ENCODE measurements at places on chromosomes 11 and 22. TPM values are rescaled to one million over a fixed set of nuclear protein-coding genes. Genes with fewer than 3 reads are reported as not detected.

GAL gene
- 3.1 TPM for polyA plus RNA-seq

UPK2 gene
- 0.25 TPM for polyA plus RNA-seq

GPR83 gene
- not detected for polyA plus RNA-seq

CDCA5 gene
- 43.4 TPM for polyA plus RNA-seq

GGTLC2 gene
- polyA plus RNA-seq = not detected

APOBEC3B gene
- polyA plus RNA-seq = 3.4 TPM

CXCR5 gene
- not detected for polyA plus RNA-seq

SMARCB1 gene
- 121 TPM for polyA plus RNA-seq

OR8G5 gene
- polyA plus RNA-seq = not detected

CATSPER1 gene
- not detected for polyA plus RNA-seq

MFNG gene
- polyA plus RNA-seq = 5.7 TPM

DNA sequence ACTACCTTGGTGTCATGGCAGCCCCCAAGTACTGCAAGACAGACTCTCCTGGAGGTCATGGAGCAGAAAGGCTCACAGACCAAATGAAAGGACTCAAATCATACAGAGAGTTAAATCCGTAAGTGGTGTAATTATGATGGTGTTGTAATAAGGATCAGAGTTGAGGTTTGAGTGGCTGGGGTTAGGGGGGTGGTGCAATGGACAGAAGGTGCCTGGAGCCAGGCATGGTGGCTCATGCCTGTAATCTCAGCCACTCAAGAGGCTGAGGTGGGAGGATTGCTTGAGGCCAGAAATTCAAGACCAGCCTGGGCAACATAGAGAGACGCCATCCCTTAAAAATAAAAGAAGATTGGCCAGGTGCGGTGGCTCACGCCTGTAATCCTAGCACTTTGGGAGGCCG is 18.7 kb downstream of the ART5 start:
- no peak for DNase-seq

GRCh38 chr22:50063589-50064393 is 5.7 kb upstream of the TTLL8 start:
- DNase-seq = no peak

GRCh38 chr11:95358511-95359340 is 127.7 kb upstream of the SESN3 start:
- no peak for DNase-seq

- DNase-seq = no peak
These were observed 35.8 kb downstream of the GRIK4 start for GRCh38 chr11:120547316-120547715.

GRCh38 chr11:24238771-24239645 is 257.8 kb upstream of the LUZP2 start:
- peak; percentile 84 for DNase-seq

GRCh38 chr11:67435727-67436458 is 1.6 kb downstream of the PTPRCAP start:
- no peak for DNase-seq

DNA sequence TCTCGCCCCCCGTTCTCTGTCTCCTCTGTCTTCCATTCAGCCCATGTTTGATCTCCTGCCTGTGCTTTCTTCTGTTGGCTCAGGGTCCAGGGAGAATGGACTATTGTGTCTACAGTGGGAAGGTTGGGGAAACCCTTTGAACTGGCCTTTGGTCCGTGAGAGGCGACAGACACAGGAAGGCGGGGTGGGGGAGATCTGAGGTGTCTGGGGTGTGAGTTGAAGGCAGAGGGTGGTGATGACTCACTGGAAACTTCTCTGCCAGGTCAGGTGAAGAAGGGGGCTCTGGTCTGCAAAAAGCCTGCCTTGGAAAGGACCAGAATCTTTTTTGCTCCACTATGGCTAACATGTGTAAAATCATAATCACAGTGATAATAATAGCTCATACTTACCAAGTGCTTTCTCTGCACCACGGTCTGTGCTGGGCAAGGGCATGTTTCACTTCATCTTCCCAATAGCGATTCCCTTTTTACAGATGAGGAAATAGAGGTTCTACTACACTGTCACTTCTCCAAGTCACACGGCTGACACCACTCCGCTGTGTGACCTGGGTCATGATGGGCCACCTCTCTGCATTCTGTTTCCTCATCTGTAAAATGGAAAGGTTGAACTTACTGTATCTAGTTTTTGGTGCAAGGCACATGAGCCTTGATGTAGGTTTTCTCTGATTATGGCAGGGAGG is 99.8 kb upstream of the ALX4 start:
- no peak for DNase-seq

GRCh38 chr11:123483058-123483457 is 53.0 kb downstream of the GRAMD1B start:
- peak; percentile 68 for DNase-seq

- DNase-seq = no peak
These were observed 201.0 kb upstream of the NAV2 start for GRCh38 chr11:19511413-19512183.

GRCh38 chr22:47112994-47113852 is 350.8 kb downstream of the TBC1D22A start:
- DNase-seq = no peak

GRCh38 chr11:29093416-29094120 is 923.3 kb downstream of the KCNA4 start:
- DNase-seq = no peak

- no peak for DNase-seq
These were observed 2.6 kb downstream of the NELL1 start for GRCh38 chr11:20671856-20672546.

DNA sequence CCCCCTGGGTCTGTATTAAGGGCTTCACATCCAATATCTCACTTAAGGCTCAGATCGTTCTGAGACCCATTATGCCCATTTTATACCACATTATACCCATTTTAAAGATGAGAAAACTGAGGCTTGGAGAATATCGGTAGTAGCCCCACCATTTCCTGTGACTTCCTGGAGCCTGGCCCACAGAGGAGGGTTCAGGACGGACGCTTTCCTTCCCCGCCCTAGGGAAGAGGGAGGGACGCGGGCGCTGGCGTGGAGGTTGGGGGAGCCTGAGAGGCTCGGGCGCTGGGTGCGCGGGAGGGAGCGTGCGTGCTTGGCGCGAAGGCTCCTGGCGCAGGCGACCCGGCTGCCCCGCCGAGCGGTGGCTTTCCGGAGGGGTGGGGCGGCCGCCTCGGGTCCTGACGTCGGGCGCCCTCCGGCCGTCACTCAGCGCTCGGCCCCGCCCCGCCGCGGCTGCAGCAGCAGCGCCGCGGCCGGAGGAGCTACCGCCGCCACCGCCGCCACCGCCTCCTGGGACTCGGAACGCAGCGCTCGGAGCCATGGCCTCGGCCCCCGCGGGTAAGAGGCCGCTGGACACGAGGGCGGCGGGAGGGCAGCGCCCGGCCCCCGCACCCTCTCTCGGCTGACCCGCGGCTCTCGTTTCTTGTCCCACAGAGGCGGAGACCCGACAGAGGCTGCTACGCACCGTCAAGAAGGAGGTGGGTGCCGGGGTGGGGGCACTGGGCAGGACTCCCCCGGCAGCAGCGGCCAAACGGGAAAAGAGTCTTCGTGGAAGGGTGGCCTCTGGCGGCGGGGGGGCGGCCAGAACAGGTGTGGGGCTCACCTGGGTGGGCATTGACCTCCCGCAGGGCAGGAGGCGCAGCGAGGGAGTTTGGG is at the start of gene SGSM1:
SGSM1 (plus strand) TSS at position 422 of the 873 bp plus-strand sequence; CDS start at position 537, 115 bp downstream.
- peak; percentile 18 for DNase-seq

GRCh38 chr11:78532991-78533390 is 41.7 kb downstream of the NARS2 start:
- no peak for DNase-seq

GRCh38 chr11:86244063-86244521 is 461 bp upstream of the EED start:
- peak; percentile 68 for DNase-seq

DNA sequence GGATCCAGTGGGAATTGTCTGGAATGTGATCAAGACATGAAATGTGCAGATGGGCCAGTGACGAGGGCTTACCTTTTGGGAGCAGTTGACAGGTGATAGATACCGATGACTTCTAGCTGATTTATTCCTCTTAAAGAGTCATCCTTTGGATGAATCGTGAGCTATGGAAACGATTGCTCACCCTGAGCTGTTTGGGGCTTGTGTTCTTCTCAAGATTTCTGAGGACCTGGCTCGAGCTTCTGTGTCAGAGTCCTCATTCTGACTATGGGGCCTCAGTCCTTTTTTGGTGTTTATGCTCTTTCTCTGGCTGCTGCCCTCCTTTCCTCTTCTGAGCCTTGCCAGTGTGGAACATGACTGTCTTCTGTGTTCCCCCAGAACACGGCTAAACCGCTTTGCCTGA is 11.9 kb upstream of the AMPD3 start:
- DNase-seq = no peak

DNA sequence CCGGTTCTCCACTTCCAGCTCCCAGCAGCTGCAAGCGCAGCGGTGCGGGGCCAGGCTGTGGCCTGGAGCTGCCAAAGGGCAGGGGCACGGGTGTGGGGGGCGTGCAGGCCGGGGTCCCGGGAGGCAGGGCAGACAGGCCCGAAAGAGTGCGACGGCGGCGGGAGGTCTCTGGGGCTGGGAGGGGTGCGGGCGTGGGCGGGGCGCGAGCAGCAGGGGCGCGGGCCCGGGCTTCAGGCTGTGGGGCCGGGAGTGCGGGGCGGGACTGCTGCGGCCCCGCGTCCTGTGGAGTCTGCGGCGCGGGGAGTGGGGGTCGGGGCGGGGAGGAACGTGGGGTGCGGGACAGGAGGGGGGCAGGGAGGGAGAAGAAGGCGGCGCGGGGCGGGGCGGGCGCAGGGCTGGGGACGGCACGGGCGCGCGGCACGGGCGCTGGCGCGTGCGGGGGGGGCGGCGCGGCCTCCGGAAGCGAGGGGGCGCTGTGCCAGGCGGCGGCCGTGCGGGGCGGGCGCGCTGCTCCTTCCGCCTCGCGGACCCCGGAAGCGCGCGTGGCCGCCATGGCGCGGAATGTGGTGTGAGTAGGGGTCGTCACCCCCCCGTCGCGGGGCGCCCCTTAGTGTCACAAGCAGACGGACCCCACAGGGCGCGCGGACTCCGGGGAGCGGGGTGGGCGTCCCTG is at the start of gene MRPL23:
MRPL23 (plus strand) TSS at position 521 of the 673 bp plus-strand sequence; CDS start at position 552, 31 bp downstream.
- no peak for DNase-seq

DNA sequence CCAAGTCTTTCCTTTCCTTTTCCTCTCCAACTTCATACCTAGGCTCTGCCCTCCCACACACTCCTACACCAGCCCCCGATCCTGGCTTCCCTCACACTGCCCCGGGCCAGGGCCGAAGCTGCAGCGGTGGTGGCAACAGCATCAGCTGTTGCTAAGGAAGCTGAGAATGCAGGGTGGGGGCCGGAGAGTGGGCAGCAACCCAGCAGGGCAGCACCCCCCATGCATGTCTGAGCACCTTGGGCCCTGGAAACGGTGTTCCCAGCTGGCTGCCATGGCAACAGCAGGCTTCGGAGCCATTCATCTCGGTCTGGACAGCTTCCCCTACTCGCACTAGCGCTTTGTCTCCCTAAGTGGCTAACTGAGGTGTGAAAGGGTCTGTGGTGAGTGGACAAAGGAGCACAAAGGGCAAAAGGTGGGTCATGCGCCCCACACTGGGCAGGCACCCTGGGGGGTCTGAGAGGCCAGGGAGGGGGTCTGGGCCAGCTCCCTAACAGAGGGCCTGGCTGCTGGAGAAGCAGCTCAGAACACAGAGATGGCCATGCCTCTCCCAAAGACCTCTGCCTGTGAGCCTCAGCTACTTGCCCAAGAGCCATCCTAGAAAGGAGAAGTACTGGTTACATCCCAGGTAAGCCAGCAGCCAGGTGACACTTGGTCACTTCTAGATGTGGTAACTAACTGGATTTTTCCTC is 42.1 kb upstream of the JAM3 start:
- DNase-seq = no peak

DNA sequence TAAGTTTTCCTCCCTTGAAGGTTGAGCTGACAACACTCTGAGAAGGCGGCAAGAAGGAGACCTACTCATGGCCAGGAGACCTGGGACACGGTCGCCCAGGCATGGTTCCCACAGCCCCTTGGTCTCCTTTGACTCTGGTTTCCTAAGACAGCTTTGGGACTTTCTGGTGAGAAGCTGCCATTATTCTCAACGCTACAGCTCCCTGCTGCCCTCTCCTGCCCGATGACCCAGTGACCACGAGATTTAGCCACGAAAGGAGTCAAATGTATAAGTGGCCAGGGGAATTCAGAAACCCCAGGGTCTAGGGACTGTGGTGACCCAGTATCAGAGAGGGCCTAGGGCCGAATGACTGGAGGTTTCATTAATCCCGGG is 699 bp upstream of the SDF2L1 start:
- no peak for DNase-seq

DNA sequence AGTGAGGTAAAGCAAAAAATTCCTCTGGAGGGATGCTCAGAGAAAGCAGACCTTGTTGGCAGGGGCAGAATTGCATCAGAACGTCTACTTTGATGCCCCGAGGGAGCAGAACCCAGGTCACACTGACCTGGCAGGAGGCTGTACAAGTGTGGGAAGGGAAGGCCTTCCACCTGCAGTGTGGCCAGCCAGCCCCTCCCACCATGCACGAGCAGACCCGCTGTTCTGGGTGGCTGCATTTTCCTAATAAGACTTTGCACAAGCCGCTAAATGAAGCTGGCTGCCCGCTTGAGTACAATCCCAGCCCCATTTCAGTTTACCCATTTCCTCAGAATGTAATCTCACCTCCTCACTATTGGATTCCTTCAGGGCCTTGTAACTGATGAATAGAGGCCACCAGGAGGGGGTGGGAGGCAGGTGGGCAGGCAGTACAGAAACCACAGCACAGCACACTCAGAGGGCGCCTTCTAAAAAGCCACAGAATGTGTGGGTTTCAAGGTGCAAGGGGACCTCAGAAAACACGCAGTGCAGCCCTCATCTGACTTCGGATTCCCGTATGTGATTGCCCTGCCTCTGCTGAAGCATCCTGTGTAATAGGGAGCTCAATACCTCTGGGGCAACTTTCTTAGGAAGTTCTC is 316.6 kb downstream of the OPCML start:
- DNase-seq = no peak

GRCh38 chr22:35928285-35928798 is 100.3 kb downstream of the RBFOX2 start:
- no peak for DNase-seq

DNA sequence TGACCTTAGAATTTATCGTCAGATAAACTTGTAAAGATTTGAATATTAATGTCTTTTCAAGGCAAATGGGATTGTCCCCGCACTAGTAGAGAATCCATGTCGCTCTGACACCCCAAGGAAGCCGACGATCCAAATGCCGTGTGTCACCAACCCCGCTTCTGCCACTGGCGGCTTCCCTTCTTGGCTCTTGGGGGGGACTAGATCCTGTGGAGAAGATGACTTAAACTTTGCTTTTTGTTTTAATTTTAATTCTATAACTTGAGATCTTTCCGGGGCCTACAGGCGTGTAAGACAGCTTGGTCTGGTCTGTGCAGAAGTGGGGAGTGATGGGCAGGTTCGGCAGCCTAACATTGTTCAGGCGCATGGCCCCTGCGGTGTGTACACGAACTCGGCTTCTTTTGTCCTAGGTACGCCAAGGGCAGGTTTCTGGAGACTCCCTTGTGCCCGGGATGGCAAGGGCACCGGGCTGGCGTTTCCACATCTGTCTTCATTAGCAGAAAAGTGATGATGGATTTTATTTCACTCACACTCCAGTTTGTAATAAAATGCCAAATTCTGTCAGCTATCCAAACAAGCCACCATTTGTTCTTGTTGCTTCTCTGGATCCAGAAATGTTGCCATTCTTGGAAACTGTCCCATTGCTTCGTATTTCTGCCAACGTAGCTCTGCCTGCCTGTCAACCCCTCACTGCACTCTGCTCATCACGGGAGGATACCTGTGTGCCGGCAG is 6.7 kb downstream of the YDJC start:
- DNase-seq = no peak
